Nephron progenitor cell (in vitro differentiated cells): ENCODE measurements at places on chromosomes 6 and 20.

- H3K36me3 ChIP-seq = peaks cover 22% of the 10 kb centered on the region
- H3K27me3 ChIP-seq = peaks cover 2% of the 10 kb centered on the region
- peaks cover 17% of the 10 kb centered on the region for H3K4me1 ChIP-seq
- H3K27ac ChIP-seq = peak overlapping the region; percentile 90
- DNase-seq = peak; percentile 74
These were observed 639 bp upstream of the CD24 start for GRCh38 chr6:106974999-106975737.

DNA sequence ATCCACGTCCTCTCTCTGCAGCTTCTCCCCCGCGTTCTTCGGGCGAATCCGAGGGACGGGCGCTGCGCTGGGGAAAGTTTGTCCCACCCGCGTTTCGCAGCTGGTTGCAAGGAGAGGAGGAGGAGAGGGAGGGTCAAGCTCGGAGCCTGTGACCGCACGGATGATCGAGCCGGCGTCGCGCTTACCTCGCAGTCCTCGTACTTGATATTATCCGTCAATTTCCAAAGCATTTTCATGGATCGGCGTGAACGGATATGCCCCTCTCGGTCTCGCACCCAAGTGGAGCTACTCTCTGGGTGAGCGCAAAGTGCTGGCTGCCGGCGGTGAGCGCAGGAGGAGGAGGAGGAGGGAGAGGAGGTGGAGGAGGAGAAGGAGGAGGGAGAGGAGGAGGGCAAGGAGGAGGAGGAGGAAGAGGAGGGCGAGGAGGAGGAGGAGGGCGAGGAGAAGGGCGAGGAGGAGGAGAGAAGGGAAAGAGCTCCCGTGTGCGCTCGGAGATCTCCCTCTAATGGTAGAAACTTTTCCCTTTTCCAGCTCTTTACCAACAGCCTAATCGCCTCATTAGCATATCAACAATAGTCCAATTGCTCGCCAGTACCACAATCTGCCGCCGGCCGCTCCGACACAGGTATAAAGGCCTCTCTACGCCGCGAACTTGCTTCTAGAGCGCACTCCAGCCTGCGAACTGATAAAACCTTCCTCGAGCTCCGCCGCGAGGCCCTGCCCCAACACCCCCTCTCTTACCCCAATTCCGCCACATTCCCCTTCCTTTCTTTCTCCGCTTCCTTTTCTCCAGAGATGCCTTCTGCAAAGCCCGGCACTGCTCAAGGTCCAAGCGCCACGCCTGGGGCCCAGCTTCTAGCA is at the start of gene TFAP2A:
TFAP2A (minus strand) TSS at position 319 of the 861 bp plus-strand sequence; CDS start at position 236, 83 bp downstream.
- no peak within 1 kb of the TSS for H3K27ac ChIP-seq
- peak within 1 kb of the TSS; percentile 76 for H3K4me3 ChIP-seq
- H3K27me3 ChIP-seq = peaks cover 100% of the 10 kb centered on the region
- H3K4me1 ChIP-seq = peaks cover 61% of the 10 kb centered on the region
- H3K36me3 ChIP-seq = no peaks in the 10 kb centered on the region
- DNase-seq = peak; percentile 28

- no peaks in the 10 kb centered on the region for H3K36me3 ChIP-seq
- H3K27me3 ChIP-seq = no peaks in the 10 kb centered on the region
- H3K4me3 ChIP-seq = no peak overlapping the region
These were observed 69.3 kb downstream of the IMPG1 start for GRCh38 chr6:76003113-76003512.

DNA sequence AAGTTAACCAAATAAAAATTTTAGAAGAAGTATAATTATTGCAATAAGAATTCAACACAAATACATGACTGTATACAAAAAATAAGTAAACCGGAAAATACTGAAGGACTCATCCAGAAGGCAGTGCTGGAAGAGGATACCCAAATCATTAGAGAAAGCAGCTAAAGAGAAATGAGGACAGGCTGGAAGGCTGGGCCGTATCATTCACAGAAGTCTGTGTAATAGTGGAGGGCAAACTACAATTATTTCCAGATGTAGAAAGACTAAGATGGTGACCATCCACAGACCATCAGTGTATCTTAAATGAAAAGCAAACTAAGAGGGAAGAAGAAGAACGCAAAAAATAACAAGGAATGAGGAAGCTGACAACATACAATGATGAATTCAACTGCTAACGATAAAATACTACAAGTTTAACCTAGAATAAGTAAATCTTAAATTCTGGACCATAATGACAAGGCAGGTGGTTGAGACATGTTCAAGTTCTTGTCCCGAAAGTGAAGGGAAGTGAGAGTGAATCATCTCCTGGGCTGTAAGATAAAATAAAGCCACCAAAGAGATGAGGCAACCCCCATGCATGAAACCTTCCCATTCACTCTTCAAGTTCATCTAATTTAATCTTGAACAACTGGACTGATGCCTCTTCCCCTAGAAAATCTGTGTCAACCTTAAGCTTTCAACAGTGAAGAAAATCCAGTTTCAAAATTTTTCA is 71.5 kb downstream of the SLC23A2 start:
- H3K27me3 ChIP-seq = no peaks in the 10 kb centered on the region
- DNase-seq = no peak
- no peak overlapping the region for H3K27ac ChIP-seq
- peaks cover 19% of the 10 kb centered on the region for H3K4me1 ChIP-seq
- H3K4me3 ChIP-seq = no peak overlapping the region

- H3K36me3 ChIP-seq = no peaks in the 10 kb centered on the region
These were observed 166.6 kb upstream of the MARCKS start for GRCh38 chr6:113690281-113691259.

DNA sequence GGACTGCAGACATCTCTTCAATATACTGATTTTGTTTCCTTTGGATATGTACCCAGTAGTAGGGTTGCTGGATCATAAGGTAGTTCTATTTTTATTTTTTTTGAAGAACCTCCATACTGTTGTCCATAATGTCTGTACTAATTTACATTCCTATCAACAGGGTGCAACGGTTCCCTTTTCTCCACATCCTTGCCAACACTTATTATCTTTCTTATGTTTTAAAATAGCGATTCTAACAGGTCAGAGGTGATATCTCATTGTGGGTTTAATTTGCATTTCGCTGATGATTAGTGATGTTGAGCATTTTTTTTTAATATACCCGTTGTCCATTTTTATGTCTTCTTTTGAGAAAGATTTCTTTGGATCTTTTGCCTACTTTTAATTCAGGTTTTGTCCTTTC is 2.0 kb upstream of the TP53RK start:
- no peak overlapping the region for H3K4me3 ChIP-seq
- peaks cover 7% of the 10 kb centered on the region for H3K36me3 ChIP-seq
- no peak for DNase-seq
- no peak overlapping the region for H3K27ac ChIP-seq
- H3K27me3 ChIP-seq = peaks cover 3% of the 10 kb centered on the region

DNA sequence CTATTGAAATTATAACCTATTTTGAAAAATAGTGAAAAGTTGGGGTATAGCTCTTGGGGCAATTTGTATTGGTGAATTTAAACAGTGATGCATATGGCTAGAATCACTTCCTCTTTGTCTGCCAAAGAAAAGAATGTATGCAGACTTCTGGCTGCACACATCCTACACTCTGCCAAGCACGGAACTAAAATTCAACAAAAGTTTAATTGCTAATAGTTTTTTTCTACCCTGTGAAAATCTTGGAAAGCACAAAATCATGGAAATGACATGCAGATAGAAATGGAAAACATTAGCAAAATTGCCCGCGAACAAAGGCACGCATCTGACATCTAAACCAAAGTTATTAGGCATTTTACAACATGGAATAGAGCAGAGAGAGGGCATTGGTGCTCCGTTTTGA is 106.4 kb upstream of the PDE10A start:
- H3K27ac ChIP-seq = no peak overlapping the region
- H3K4me3 ChIP-seq = no peak overlapping the region
- peaks cover 40% of the 10 kb centered on the region for H3K4me1 ChIP-seq
- no peaks in the 10 kb centered on the region for H3K36me3 ChIP-seq

DNA sequence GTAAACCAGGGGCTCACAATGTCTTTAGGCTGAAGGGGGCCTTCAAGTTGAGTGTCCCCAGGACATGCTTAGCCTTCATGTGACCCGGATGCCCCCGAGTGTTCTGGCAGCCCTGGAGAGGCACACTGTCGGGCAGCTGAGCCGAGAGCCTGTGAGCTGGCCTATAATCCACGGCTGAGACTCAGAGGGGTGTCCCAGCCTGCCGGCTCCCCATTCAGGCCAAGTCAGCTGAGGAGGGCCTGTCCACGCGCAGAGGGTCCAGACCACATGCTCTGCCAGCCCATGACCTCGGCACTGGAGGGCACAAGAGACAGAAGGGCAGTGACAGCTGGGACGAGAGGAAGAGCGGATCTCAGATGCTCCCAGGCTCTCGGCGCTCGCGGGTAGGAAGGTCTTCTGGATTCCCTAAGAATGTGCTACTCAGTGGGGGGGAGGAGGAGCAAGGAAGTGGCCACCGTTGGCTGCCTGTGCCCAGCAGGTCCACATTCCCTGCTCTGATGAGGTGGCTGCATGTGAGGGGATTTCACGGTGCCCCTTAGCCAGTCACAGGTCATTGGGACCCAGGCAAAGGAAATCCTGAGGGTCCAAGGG is 224.7 kb downstream of the NRN1 start:
- no peak for DNase-seq
- H3K27me3 ChIP-seq = peaks cover 7% of the 10 kb centered on the region
- H3K4me1 ChIP-seq = peaks cover 34% of the 10 kb centered on the region
- H3K27ac ChIP-seq = no peak overlapping the region
- no peaks in the 10 kb centered on the region for H3K36me3 ChIP-seq
- H3K4me3 ChIP-seq = no peak overlapping the region

- peaks cover 5% of the 10 kb centered on the region for H3K4me1 ChIP-seq
- H3K27me3 ChIP-seq = no peaks in the 10 kb centered on the region
- peaks cover 45% of the 10 kb centered on the region for H3K36me3 ChIP-seq
These were observed 286.1 kb upstream of the PLCB4 start for GRCh38 chr20:8782804-8783203.

DNA sequence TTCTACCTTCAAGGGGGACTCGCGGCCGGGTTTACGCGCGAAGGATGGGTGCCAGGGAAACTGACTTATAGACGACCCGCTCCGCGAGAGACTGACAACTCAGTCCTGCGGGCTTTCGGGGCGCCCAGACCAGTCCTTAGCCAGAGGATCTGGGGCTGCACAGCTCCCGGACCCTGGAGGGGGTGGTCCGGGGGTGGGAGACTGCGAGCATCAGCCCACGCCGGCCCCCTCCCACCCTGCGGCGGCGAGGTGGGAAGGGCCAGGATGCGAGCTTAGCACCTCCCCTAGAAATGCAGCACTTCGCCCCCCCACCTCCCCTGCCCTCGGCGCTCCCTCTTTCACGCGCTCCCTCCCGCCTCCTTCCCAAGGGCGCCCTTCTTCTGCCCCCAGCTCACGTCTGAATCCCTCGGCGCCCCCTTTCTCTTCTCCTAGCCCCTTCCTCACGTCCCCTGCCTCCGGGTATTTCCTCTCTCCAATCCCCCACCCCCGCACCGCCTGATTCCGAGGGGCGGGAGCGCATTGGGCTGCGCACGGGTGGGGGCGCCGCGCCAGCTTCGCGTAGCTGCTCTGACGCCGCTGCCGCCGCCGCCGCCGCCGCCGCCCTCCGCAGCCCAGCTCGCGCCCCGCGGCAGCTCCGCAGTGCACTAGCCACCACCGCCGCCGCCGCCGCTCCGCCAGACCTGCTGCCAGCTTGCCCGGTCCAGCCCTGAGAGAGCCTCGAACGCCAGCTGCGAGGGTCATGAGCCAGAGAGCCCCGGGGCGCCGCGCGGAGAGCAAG is at the start of gene SLC32A1:
SLC32A1 (plus strand) TSS at position 639 of the 778 bp plus-strand sequence. CDS start 239 bp downstream, outside the sequence.
- peaks cover 100% of the 10 kb centered on the region for H3K27me3 ChIP-seq
- H3K4me3 ChIP-seq = peak within 1 kb of the TSS; percentile 70
- peaks cover 83% of the 10 kb centered on the region for H3K4me1 ChIP-seq
- no peak within 1 kb of the TSS for H3K27ac ChIP-seq

DNA sequence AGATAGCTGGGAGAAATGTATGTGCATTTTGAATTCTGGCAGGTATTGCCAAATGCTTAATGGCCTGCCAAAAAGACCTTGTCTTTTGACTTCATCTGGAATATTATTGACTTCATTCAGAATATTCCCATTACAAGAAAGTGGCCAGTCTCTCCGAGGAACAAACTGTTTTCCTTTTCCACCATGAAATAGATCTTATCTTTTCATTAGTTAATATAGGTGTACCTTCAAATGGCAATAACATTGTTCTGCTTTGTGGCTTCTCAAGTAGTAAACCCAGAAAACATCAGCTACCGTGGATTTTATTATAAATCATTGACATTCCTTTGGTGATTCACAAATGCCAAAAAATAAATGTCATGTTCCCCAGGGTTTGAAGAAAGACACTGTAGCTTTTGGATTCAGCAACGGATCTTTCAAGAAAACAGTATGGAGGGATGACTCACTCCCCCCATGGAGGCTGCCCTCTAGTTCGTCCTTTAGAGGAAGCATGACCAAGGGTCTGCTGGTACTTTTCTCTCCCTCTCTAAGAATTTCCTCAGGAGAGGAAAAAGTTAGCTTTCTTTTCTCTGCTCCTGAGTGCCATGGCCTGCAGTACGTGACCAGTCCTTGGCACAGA is 1.1 kb upstream of the RNF182 start:
- peak overlapping the region; percentile 90 for H3K4me3 ChIP-seq
- DNase-seq = no peak
- peaks cover 31% of the 10 kb centered on the region for H3K27me3 ChIP-seq
- no peak overlapping the region for H3K27ac ChIP-seq

GRCh38 chr20:36847009-36847709 is 28.8 kb upstream of the TLDC2 start:
- no peak overlapping the region for H3K4me3 ChIP-seq
- DNase-seq = no peak
- H3K27me3 ChIP-seq = peaks cover 7% of the 10 kb centered on the region
- H3K4me1 ChIP-seq = peaks cover 26% of the 10 kb centered on the region
- H3K36me3 ChIP-seq = peaks cover 41% of the 10 kb centered on the region
- H3K27ac ChIP-seq = peak overlapping the region; percentile 81

DNA sequence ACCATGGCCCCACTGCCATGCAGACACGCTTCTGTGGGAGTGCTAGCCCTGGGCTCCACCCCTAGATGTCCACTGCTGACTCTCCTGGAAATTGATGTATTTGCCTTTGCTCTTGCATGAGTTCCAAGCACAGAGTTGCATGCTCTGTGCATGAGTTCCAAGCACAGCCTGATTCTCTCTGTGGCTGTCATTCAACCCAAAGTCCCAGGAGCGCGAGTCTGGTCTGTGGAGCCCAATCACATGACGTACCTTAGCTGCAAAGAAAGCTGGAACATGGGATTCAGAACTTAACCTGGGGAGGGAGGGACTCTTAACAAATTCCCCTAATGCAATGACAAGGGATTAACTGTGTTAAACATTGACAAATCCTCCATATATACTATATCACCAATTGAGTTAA is 114.3 kb upstream of the SLC24A3 start:
- peaks cover 3% of the 10 kb centered on the region for H3K27me3 ChIP-seq
- H3K4me3 ChIP-seq = no peak overlapping the region
- no peak overlapping the region for H3K27ac ChIP-seq
- H3K4me1 ChIP-seq = no peaks in the 10 kb centered on the region
- DNase-seq = no peak

GRCh38 chr6:41570259-41570615 is 24.1 kb downstream of the FOXP4 start:
- peak; percentile 50 for DNase-seq
- peaks cover 97% of the 10 kb centered on the region for H3K4me1 ChIP-seq
- peak overlapping the region; percentile 98 for H3K27ac ChIP-seq
- H3K36me3 ChIP-seq = peaks cover 40% of the 10 kb centered on the region
